Suppressor macrophage (primary cell): ENCODE measurements at places on chromosomes 7 and 10.

- DNase-seq, result no peak
These were observed 6.9 kb downstream of the KPNA7 start for GRCh38 chr7:99201027-99201426.

DNA sequence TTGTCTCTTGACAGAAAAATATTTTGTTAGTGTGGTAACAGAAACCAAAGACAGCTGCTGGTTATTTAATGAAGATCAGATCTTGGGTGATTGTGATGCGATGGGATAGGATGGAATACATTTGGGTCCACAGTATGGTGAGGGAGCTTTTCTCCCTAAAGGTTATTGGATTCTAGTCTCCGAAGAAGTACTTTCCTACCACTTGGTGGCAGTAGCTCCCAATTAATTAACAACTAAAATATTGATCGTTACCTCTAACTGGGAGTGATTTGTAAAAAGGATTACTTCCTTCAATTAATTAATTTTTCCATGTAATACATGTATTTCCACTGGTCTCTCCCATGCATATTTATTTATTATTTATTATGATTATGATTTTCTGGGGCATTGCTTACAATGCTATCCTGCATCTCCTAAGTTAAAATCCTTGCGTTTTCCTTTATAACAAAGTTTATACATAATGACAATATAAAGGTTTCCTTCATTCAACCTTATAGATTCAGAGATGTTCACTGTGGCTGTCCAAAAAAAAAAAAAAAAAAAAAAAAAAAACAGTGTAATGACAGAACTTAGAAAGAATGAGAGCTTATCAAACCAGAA is 25.6 kb downstream of the TMEM196 start:
- DNase-seq, result peak; percentile 66

GRCh38 chr10:69749178-69750010 is 52.3 kb upstream of the COL13A1 start:
- DNase-seq, result no peak

DNA sequence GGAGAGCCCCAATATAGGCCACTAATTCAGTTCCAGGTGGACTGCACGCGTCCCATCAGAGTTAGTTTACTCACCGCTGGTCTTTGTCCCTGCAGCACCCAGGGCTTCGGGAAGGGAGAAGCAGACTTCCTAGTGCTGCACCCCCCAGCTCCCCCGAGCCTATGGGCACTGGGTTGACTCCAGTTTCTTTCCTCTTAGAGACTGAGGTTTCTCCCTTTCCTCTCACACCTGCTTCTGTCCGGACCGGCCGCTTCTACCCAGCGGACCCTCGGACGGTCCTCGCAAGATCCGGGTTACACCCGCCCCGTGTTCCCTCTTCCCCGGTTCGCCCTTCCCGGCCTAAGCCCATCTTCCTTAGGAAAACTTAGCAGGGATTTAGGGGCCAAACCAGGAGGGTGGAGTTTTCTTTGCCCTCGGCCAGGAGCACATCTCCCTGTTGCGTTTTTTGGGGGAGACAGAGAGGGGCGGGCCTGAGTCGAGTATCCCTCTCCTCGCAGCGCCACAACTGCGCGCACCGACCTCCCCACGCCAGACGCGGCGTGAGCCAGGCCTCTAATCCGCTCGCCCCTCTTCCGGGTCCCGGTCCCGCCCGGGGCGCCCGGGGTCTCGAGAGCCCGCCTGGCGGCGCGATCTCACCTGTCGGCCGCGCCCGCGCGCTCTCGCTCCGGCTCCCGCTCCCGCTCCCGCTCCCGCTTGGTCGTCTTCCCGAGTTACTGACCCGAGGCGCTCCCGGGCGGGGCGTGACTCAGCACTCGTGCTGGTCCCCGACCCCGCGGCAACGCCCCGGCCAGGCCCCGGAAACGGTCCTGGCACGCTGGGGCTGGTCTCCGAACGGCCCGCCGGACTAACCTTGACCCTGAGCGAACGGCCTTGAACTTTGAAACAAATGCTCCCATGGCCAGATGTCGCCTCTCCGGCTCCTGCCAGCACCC is at the start of gene AIFM2:
TSS of gene AIFM2 (minus strand) at position 728 of the 932 bp plus-strand sequence. CDS start 8,741 bp downstream, outside the sequence.
- DNase-seq, result peak; percentile 79

DNA sequence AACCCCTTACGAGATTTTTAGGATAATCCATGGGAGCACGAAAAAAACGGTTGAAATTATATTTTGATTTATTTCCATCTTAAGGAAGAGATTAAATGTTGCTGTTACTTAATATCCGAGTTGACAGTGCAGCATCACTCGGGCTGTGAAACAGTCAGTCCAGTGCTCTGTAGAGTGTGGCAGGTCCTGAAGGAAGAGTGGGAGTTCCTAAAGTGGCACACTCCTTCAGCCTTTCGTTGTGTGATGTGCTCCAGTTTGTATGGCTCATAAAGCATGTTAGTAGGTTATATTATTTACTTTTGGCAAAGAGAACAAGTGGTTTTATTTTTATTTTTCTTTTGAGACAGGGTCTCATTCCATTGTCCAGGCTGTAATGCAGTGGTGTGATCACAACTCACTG is 358.3 kb downstream of the AUTS2 start:
- no peak for DNase-seq

- no peak for DNase-seq
These were observed 72.0 kb downstream of the FGFR2 start for GRCh38 chr10:121526135-121526790.

GRCh38 chr10:89216056-89216455 is 8.9 kb upstream of the CH25H start:
- DNase-seq, result no peak

GRCh38 chr7:102454468-102454867 is 10.2 kb downstream of the ALKBH4 start:
- DNase-seq, result peak; percentile 61

DNA sequence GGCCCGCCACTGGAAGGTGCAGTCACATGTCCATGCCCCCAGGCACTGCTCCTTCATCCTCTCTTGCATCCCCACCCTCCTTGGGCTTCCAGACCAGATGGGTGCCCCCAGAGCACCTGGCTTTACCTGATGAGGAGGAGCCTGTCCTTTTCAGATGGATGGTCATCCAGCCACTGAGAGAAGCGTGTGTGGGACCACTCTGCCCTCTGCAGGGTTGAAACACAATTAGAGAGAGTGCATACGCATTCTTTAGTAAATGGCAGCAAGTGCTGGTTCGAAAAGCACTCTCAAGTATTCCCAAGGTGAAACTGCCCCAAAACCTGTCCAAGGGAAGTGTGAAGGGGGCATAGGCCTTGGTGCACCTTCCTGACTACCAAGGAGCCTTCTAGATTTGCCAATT is 41.6 kb downstream of the HBP1 start:
- no peak for DNase-seq

DNA sequence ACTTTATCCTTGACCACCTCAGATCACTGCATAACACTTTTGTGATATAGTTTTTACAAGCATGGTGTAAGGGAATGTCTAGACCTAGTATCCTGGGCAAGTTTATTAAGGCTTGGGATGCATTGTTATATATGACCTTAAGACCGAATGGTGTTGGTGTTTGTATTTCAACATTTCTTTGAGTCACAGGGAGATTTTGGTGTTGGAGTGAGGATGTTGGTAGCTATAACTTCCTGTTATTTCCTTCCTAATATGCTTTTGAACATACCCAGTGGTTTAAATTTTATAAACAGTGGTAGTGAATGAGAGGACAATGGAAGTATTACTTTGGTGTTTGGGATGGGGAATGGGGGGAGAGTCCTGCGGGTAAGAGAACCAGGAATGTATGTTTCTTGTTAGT is 2.6 kb downstream of the EXOC4 start:
- DNase-seq, result peak; percentile 86

DNA sequence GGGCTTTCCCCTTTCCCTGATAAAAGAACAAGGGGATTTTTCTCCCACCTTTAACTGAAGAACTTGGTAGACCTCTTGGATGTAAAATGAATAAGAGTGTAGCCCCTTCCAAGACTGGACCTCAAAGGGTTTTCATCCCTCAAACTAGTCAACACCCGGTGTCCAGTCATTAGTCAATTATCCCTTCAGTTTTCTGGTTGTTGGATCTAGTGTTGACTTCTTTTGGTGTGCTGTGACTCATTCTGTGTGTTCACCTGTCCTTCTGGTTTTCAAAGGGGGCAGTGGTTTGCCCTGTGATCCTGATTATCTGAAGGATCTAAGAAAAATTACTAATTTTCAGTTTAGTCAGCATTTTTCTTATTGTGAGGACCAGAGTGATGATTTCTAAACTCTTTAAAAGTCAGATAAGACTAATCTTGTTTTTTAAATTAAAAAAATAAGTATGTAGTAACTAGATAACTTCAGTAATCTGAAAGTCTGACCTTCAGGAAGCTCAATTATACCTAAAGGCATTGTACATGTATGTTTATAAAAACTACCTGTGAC is 583.5 kb downstream of the CNTNAP2 start:
- no peak for DNase-seq

- no peak for DNase-seq
These were observed 67.5 kb downstream of the PARP12 start for GRCh38 chr7:139995017-139995915.

- DNase-seq, result no peak
These were observed 18.0 kb downstream of the FAM204A start for GRCh38 chr10:118324140-118324539.

GRCh38 chr7:75961218-75961617 is 33.2 kb downstream of the TMEM120A start:
- DNase-seq, result no peak

GRCh38 chr10:74900297-74900696 is 73.9 kb downstream of the KAT6B start:
- no peak for DNase-seq
